ENCODE measurements at places on chromosomes 12 and 14.

- DNase-seq, result no peak
Observed at GRCh38 chr14:72779679-72780078, 114.2 kb downstream of the DPF3 start.

- DNase-seq, result no peak
Observed at GRCh38 chr12:115872212-115872611, 405.3 kb downstream of the MED13L start.

DNA sequence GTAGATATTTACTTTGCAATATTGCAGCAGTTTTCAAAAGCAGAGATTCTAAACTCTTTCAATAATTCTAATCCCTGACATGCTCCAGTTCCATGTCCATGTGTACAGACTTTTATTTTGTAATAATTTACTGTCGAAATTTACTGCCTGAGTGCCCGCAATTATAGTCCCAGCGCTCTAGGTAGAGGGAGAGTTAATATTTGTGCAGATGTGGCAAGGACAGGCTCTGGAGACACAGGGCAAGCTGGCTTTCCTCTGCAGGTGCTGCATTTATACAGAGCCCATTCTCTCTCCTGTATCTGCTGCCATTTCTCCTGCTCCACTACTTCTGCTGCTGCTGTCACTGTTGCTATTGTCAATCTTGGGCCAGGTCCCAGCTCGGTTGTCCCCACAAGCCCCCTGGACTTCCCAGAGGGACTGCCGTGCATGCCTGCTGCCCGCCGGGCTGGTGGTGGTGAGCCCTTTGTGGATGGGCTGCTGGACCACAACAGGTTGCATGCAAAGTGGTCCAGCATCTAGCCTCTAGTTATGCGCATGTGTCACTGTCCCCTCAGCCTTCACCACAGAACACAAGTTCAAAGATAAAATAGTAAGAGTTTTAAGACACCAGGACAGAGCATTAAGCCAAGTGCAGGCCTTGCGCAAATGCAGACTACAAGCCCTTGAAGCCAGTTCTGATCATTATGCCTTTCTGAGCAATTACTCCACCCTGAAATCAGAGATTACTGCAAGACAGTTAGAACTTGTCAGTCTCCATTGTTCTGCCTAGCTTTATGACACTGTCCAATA is 40.8 kb upstream of the CSRP2 start:
- no peak for DNase-seq

DNA sequence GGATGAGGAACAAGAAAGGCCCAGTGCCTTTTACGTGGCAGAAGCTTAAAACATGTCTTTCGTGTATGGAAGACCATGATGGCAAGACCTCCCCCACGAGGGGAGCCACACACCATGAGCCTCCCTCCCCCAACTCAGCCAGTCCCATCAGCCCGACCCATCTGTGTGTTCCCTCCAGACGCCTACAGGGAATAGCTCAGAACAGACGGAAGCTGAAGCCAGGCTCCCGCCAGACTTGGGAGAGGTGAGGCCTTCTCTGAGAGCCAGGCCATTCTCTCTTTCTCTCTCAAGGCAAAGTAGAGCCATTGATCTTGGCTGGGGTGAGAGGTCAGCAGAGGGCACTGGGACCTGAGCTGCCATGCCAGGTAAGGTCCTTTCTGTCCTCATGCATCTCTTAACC is 9.5 kb downstream of the REM2 start:
- no peak for DNase-seq

DNA sequence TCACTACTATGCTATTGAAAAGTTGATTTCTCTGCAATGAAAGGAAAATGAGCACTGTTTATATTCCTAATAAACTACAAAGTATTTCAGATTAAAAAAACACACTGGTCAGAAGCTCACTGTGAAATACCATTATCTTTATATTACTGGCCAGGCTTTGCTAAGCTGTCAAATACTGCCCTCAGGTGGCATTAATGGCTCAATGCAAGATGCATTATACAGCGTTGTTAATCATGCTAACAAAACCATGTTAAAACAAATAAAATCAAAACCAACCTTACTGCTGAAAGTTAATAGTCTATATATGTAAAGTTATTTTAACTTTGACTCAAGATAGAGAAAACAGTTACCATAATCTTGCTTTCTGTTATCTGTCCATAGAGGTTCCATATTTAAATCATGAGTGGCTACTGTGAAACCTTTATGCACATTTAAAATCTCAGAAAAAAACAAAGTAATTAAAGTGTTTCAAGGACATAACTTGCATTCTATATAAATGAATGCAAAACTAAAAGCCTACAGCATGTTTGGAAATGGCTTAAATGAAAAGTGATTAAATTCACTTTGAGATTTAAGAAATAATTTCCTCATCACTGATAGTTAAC is 121.7 kb downstream of the RALGAPA1 start:
- no peak for DNase-seq

GRCh38 chr12:46556105-46556559 is 183.6 kb upstream of the SLC38A2 start:
- DNase-seq, result no peak

- no peak for DNase-seq
Observed at GRCh38 chr14:75303381-75303789, 24.8 kb downstream of the FOS start.

- DNase-seq, result no peak
Observed at GRCh38 chr12:16324772-16325171, 22.7 kb upstream of the MGST1 start.

- DNase-seq, result no peak
Observed at GRCh38 chr12:2618291-2618995, 176.3 kb upstream of the FKBP4 start.

- DNase-seq, result no peak
Observed at GRCh38 chr12:125091401-125091800, 26.2 kb downstream of the AACS start.

- no peak for DNase-seq
Observed at GRCh38 chr12:105920161-105920684, 218.5 kb downstream of the NUAK1 start.

DNA sequence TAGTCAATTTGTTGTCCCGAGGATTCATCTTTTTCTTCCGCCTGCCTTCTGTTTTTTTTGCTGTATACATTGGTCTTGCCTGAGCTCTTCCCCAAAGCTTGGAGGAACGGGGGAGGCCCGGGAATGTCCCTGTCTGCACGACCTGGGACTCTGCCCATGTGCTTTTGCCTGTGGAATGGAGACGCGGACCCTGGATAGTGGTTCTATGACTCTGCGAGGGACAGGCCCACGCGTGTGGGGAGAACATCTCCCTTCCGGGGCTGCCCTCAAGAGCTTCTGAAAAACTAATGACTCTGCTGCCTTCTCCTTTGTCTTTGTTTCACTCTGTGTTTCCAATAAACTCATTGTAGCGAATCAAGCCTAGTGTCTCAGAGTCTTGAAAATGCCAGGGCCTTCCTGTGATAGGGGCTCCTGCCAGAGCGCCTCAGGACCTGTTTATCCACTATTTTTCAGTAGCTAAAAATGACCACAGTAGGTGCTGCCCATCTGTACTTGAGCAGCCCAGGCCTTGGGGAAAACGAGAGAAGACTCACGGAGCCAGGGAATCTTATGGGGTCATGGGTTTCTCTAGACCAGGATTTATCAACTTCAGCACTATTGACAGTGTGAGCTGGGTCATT is 12.3 kb downstream of the KRT83 start:
- DNase-seq, result no peak

DNA sequence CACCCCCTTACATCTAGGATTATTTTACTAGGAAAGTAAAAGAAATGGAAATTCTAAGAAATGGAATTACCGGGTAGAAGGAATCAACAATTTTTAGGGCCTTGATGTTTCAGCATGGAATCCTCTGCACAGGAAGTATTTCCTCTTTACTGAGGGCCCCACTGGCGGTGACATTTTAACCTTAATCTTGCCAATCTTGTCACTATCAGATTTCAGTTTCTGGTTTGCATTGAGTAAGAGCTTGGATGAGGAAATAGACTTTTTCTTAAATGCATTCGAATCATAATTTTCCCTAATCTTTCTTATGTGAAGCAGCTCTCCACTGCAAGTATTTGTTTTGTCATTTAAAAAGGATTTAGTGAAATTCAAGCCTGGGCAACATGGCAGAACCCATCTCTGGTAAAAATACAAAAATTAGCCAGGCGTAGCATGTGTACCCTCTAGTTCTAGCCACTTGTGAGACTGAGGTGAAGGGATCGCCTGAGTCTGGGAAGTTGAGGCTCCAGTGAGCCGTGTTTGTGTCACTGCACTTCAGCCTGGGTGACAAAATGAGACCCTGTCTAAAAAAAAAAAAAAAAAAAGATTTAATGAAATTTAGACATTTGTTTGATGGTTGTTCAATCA is 40.7 kb downstream of the TPCN1 start:
- no peak for DNase-seq

DNA sequence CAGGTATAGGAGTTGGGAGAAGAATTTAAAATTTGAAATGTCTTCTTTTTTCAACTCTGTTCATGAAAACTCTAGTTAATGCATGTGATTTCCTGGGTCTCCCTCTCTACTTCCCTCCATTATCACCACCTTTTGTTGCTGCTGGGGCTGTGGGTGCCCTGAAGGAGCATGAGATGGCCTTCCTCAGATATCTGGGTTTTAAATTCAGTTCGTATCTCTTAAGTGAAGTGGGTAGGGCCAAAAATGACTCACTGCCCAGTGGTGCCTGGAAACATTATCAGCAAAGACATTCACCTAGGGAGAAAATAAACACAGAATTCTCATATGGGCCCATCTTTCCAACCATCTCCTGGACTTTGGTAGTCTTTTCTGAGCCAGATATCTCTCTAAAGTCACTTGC is 234.9 kb upstream of the PLEKHG7 start:
- no peak for DNase-seq

DNA sequence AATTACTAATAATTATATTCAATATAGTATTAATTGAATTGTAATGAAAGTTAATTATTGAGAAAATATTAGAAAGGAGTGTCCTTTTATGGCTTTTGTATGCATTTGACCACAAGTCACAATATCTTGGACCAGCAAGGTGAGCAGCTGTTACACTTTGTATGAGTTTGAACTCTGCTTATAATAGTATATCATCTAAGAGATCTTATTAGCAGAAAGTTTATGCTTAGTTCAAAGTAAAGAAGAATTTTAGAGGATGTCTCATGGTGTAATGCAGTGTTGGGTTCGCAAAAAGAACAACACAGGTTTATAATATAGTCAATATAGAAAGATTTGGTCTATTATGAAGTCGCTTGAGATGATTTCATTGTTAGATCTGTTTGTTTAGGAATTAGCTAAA is 2.0 kb upstream of the TRIM9 start:
- no peak for DNase-seq

Data from stimulated activated CD8-positive, alpha-beta memory T cell treated with anti-CD3 and anti-CD28 coated beads, Interleukin-2, amount 100 ng/mL, for 1 hour (primary cell).